Stimulated activated CD4-positive, alpha-beta T cell treated with anti-CD3 and anti-CD28 coated beads, Interleukin-2, amount 100 ng/mL, for 24 hours (primary cell): ENCODE measurements at places on chromosomes 3 and 15.

GRCh38 chr3:77917225-77917624, 877.3 kb downstream of the ROBO2 start:
- no peak for DNase-seq

DNA sequence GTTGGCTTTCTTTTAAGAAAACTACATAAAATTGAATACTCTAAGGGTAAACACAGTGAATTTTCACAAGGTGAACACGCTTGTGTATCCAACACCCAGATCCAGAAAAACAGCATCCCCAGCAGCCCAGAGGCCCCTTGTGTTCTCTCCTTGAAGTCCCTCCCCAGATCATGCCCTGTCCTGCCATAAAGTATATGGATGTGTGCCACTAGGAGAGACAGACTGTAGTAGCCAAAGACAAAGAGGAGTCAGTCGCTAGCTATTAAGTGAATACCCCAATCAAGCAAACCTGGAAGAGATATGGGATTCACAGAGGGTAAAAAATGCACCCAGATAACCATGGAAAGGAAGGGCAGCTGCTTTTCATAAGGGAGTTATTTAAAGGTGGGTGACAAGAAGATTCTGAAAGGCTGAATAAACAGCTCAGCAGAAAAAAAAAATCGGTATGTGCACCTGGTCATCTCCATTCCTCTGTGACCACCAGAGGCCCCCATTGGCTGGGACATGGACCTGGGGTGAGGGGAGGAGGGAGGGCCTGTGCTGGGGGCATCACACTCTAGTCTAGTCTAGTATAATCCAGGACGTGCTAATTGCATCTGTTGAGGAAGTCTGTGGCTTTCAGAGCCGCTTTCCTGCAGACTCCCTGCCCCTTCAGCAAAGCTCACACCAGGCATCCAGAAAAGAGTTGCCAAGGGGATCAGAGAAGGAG, 167.3 kb upstream of the NDN start:
- no peak for DNase-seq

- no peak for DNase-seq
These were observed 40.8 kb upstream of the PRR23E start for GRCh38 chr3:127151992-127152650.

DNA sequence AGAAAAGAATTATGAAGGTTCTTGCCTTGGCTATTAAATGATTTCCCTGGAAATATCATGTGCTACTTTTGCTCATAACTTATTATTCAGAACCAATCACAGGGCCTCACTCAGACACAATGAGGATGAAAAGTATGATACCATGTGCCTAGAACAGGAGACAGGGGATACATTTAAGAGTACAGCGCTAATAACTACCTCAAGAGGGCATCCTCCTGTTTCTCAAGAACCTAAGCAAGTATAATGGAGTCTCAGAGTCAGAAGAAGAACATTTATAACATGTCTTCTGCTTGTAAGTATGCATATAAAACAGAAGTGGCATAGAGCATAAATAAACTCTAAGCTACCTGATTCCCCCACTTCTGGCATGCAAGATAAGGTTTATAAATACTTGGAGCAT, 125.4 kb upstream of the MME start:
- no peak for DNase-seq

- DNase-seq: no peak
These were observed 10.8 kb upstream of the RARRES1 start for GRCh38 chr3:158742871-158743663.

DNA sequence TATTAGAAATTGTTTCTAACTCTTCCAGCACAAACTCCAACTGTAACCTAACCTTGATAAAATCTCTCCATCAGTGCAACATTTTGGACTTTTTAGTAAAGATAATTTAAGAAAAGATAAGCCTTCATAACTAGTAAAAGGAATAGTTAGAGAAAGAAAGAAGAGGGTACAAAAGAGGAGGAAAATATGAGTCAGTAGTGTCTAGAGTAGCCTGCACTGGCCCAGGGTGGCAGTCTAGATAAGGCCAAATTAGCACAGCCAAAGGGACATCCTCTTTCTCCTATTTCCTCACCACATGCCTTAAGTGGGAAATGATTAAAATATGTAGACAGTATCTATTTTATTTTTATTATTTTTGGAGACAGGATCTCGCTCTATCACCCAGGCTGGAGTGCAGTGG, 3.7 kb downstream of the PROS1 start:
- DNase-seq: no peak

GRCh38 chr15:47720555-47720954, 3.2 kb downstream of the SEMA6D start:
- DNase-seq: no peak

DNA sequence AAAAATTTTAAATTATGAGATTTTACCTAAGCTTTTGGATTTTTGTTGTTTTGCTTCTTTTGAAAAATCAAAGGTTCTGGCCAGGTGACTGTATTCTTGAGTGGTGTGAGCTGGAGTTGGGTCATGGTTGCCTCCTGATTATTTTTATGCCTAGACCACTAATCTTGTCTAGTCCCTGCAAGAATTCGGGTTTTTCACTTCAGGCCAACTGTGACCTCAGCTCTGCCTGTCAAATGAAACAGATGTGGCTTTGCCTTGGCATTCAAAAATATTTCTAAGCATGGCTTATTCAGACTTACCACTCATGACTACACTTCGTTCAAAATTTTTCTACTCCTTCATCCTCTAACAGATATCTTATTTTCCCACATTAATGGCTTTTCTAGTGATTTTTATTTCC, 25.4 kb upstream of the CDV3 start:
- no peak for DNase-seq

DNA sequence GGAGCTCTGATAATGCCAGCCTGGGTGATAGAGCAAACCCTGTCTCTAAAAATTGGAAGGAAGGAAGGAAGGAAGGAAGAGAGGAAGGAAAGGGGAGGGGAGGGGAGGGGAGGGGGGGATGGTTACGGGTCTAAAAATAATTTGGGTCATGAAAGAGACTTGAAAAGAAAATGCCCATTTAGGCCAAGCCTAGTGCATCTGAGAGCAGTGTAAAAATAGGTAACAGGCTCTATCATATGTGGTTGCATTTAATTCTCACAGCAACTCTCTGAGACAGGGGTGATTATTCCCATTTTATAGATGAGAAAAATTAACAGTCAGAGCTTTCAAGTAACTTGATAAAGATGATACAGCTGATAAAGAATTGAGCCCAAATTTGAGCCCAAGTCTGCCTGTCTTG, 3.6 kb upstream of the ECE2 start:
- no peak for DNase-seq

DNA sequence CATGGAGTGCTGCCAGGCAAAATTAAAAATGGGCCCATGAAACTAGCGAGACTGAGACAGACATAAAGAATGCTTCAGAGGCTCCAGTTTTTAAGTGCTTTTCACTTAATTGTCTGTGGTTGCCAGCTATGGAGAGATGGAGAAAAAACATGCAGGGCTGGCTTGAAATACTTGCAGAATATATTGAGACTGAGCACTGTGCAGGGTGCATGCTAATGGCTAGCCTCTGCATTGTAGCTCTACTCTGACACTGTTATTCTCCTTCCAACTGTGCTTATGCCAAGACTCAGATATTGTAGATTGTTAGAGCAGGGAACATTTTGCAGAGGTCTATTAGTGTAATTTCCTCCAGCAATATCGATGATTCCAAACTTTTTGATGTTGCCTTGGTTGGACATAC, 735.0 kb downstream of the PDCD6IP start:
- DNase-seq: no peak
